Urothelium cell line (cell line): ENCODE measurements at places on chromosomes 5 and 9.

- DNase-seq, result no peak
Observed at GRCh38 chr5:3601911-3602782, 6.5 kb downstream of the IRX1 start.

DNA sequence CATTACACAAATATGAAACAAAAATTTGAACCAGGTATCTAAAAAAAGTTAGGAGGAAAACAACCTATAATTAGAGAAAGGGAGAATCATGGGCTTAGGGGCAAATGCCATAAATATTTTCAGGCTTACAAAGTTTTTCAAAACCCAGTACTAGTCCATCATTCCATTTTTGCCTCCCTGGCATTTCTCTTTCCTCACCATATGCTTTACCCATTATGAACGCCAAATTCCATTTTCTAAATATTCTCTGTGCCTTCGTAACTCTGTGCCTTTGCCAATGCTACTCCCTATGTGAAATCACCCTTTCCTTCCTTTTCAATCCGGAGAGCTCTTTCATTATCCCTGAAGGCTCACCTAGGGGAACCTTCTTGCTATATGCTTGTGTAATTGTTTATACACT lies 434.1 kb downstream of the ZSWIM6 start:
- DNase-seq, result no peak

GRCh38 chr5:73154208-73155006 lies 18.6 kb upstream of the TMEM174 start:
- DNase-seq, result no peak

DNA sequence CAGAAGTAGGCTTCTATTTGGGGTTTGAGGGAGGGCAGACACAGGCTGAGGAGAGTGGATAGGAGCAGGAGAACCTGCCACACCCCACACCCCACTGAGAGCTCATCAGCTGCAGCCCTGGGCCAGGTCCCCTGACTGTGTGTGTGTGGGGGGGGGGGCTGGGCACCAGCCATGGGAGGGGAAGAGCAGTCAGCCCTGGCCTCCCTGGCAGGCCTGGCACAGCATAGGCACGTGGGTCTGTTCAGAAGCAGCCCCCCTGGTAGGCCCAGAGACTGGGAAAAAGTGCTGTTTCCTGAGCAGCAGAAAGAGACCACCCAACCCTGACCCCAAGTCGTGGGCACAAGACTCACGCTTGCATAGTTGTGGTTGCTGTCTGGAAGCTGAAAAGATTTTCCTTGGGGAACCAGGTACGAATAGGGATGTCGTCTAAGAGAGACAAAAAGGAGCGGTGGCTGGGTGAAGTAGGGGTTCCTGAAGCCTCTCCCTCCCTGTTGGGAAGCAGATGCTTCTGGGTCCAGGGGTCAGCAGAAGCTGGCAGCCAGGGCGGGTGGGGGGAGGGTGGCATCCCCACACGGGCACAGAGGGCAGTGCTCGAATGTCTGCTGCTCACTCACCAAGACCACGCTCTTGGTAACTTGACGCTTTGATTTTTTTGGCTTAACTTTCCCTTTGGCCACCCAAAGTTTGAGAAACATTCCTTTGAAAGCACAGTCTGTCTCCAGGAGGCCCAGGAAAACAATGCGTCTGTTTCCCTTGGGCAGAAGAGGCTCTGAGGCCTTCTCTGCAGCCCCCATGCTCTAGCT lies 2.9 kb downstream of the NSMF start:
- no peak for DNase-seq
